Activated T-helper 1 cell treated with anti-CD3 and anti-CD28 coated beads, Interleukin-2, amount 50 U/mL, for 16 hours (primary cell): ENCODE measurements at places on chromosomes 7 and 10.

DNA sequence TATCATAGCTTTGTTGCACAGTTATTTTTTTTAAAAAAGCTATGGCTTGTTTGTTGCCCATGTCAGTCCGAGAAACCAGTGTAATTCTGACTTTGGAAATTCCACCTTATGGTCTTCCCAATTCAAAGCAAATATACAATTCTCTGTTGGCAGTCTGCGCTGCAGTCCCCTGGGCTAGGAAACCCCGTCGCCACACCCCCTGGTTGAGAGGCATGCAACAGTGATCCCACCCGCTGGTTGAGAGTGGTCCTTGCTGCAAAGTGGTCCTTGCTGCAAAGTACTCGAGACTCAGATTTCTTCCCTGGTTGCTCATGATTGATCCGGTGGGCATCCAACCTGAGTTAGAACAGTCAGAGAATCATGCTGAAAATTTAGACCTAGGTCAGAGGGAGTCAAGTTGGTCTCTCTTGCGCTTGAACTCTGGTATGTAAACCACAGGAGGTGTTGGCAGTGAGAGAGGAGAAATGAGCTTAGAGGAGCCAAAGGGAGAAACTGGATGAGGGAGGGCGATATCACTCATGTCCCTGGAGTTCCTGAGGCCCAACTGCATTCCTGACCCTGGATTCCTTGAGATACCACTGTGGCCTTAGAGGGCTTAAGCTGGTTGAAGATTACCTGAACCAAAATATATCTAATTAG lies 45.0 kb upstream of the STK17A start:
- DNase-seq = no peak

DNA sequence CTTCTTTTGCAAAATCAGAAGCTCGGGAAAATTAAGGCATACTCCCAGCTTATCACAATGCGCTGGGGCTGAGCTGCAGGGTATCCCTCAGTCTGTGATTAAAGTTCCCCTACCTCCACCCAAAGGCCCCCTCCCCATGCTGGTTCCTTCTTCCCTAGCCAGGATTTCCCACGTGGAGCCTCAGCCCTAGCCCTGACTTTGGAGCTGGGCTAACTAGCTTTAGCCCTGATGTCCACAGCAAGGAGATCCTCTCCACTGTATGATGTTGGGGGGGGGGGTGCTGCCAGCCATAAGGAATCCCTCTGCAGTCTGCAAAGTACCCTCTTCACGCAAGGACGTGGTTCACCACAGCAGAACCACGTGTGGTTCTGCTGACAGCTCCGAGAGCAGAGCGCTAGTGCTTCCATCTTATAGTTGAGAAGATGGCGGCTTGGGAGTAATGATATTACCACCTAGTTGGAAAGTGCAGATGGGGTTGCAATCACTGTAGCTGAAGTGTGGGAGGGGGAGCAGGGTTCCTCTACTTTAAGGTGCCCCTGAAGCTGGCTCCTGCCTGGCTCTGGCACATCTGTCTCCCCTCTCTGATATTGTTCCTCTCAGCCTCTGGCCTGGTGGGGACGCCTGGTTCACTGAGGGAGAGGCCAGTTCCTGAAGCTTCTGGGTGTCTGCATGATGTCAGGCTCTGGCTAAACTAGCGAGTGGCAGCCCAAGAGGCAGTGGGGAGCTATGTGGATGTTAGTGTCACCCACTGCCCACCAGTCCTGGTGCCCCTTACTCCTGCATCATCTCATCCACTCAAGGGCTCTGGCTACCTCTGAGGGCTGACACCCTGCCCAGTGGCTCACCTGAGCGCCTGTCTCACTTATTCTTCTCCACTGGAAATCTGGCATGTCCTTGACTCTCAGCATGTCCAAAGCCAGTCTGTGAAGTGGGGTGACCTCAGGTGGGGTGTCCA lies 270.7 kb downstream of the RPS24 start:
- no peak for DNase-seq

- no peak for DNase-seq
These were observed 22.7 kb upstream of the WASHC2A start for GRCh38 chr10:50044941-50045664.

DNA sequence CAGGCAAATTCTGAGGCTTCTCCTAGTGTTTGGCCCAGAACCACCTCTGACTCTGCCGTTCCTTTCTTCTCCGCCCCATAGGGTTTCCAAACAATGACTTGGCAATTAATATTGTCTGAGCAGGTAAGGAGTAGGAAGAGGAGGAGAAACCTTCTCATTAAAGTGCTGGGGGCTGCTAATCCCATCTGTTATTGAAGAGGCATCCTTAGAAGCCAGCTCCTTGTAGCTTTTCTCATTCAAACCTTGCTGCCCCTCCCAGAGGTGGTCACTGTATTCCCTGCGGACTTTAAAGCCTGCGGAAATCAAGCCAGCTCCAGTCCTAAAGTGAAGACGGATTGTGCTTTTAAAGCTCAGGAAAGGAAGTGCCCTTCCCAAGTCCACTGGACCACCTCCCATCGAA lies 1.4 kb upstream of the NKX1-2 start:
- no peak for DNase-seq

GRCh38 chr7:102883098-102883860 lies 29.5 kb upstream of the LRRC17 start:
- no peak for DNase-seq
